ENCODE measurements at places on chromosomes 16 and 17.
A peak's percentile ranks its signal among the peaks of the same experiment; 100 is the strongest.

DNA sequence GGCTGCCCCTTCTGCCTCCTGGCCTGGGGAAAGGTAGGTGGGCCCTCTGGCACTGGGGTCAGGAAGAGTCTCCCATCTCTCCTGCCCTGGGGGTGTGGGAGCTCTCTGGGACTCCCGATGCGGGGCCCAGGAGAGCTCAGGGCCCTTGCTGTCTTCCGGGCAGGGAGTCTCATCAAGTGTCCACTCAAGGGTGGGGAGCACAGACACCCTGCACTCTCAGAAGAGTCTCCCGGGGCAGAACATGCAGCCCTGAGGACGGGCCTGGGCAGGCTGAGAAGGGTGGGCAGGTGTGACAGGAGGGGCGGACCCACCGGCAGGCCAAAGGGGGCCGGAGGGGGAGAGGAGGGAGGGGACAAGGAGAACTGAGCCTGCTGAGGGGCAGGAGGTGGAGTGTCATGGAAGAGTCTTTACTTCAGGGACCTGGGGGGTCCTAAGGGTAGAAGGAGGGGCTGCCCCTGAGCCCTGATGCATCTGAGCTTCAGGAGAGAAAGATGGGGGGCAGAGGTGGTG is 8.4 kb upstream of the PKMYT1 start:
- no peak for DNase-seq

- no peak for DNase-seq
Observed at GRCh38 chr16:84774810-84775209, 45.0 kb upstream of the CRISPLD2 start.

GRCh38 chr17:73533781-73534180 is 110.5 kb downstream of the SDK2 start:
- DNase-seq, result peak; percentile 42

DNA sequence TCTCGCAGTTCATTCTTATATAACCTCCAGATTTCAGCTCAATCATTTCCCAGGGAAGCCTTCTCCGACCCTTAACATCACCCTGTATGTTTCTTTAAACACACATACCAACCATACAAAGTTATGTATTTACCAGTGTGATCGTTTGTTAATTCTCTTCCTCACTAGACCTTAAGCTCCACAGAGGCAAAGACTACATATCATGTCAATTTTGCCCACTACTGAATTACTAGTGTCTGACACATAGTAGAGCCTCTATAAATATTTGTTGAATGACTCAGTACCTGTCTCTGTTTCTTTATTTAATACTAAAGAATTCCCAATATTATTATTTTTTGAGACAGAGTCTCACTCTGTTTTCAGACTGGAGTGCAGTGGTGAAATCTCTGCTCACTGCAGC is 137.2 kb downstream of the SHISA9 start:
- no peak for DNase-seq

GRCh38 chr16:85359147-85359822 is 247.0 kb upstream of the CIBAR2 start:
- no peak for DNase-seq

GRCh38 chr17:9517396-9517795 is 58.2 kb downstream of the STX8 start:
- no peak for DNase-seq

DNA sequence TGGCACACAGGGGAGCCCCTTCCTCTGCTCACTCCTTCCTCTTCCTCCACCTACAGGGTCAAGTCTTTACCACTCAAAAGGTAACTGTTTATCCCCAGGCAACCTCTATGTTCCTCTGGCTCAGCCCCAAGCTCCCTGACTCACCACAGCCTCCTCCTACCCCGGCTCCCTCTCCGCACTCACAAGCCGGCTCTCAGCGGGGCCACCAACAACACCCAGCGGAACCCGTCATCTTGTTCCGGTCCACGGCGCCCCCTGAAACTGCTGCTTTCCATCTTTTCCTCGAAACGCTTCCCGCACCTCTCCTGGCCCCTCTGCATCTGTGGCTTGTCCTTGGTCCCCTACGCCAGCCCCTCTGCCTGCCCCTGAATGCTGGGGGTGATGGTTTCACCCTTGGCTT is 58.4 kb downstream of the NXN start:
- no peak for DNase-seq

- no peak for DNase-seq
Observed at GRCh38 chr16:81994485-81994884, 16.8 kb downstream of the SDR42E1 start.

All from muscle of arm (tissue), 14 donors.